Activated T-helper 1 cell treated with anti-CD3 and anti-CD28 coated beads, Interleukin-12 subunit alpha, Interleukin-12 subunit beta, Interleukin-2, Interleukin-4 antibody, amounts not matched to agents 30 ng/mL and 10 ng/mL and 1 ng/mL, durations not matched to agents 14 hours and 24 hours and 36 hours (primary cell): ENCODE measurements at places on chromosomes 7 and 10. TPM values are rescaled to one million over a fixed set of nuclear protein-coding genes. Genes with fewer than 3 reads are reported as not detected.

The SBDS gene
- total RNA-seq = 68.5 and 69.3 TPM in 2 replicates

DNA sequence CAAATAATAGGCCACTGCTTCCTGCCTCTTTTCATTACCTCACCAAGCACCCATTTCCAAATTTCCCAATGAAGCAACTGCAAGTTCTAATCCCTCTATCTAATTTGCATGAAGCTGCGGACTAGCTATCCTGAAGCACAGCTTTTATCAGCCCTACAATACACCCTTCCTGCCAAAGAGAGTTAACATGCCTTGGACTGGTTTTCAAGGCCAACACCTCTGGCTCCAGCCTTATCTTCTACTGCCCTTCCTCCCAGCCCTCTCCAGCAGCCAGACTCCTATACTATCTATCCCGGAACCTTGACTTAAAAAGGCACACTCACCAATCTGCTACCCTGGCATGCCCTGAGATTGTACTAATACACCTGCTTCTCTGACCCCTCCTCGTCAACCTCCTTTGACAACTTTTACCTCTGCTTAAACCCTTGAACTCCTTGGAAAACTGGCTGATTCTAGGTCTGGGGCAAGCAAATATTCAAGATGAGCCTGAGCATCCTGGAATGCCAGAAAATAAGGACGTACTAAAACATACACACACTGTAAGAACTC, 73.4 kb downstream of the SGMS1 start:
- H3K4me1 ChIP-seq = peaks cover 15% of the 10 kb centered on the region
- no peaks in the 10 kb centered on the region for H3K27me3 ChIP-seq
- H3K4me3 ChIP-seq = no peak overlapping the region
- no peak for DNase-seq

- H3K4me3 ChIP-seq = no peak overlapping the region
- H3K27ac ChIP-seq = no peak overlapping the region
- no peaks in the 10 kb centered on the region for H3K36me3 ChIP-seq
- no peaks in the 10 kb centered on the region for H3K4me1 ChIP-seq
Observed at GRCh38 chr10:29255104-29255503, 33.8 kb upstream of the LYZL1 start.

DNA sequence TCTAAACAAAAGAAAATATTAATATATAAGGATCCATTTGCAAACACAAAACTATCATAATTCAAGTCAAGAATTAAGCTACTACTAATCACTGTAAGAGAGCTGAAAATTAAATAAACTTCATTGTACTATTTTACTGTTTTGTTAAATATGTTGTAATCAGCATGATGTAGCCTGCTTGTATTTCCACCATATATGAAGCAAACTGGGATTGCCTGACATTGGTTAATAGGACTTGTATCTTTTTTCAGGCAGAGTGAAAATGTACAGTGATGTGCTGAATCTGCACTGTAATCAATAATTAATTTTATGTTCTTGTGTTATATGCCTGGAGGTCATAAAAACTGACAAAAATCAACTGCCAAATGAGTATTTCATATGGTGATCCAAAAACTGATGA, 25.4 kb downstream of the TRDMT1 start:
- H3K4me3 ChIP-seq = no peak overlapping the region
- peaks cover 2% of the 10 kb centered on the region for H3K36me3 ChIP-seq
- DNase-seq = no peak
- no peak overlapping the region for H3K27ac ChIP-seq
- H3K4me1 ChIP-seq = peaks cover 7% of the 10 kb centered on the region

The CLDN4 gene
- not detected in 2 replicates for total RNA-seq

The GTPBP10 gene
- total RNA-seq = 32.6 and 36.2 TPM in 2 replicates

The ST7 gene
- 4.5 and 5.8 TPM in 2 replicates for total RNA-seq

DNA sequence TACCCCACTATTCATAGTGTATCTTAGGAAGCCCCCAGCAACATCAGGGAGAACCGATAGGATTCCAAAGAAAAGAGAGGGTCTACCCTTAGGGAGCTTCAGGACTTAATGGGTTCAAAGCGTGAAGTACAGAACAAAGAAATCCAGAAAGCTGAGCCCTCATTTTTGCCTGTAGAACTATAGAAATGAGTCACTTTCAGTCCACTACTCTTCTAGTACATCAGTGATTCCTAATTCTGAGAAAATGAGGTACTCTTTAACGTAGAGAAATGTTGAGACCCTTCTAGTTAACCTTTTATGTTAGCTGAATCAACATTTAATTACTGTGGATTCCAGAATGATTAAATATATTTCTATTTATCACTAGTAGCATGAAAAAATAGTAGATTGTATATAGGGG, 1.8 kb downstream of the TDRD1 start:
- no peak for DNase-seq
- no peak overlapping the region for H3K4me3 ChIP-seq
- no peak overlapping the region for H3K27ac ChIP-seq
- no peaks in the 10 kb centered on the region for H3K4me1 ChIP-seq
- peaks cover 14% of the 10 kb centered on the region for H3K27me3 ChIP-seq

The C1QL3 gene
- total RNA-seq = 0.10 TPM in 1 of 2 replicates, not detected in the other

- H3K27me3 ChIP-seq = peaks cover 9% of the 10 kb centered on the region
- DNase-seq = no peak
- H3K4me1 ChIP-seq = no peaks in the 10 kb centered on the region
- no peak overlapping the region for H3K4me3 ChIP-seq
- H3K27ac ChIP-seq = no peak overlapping the region
- no peaks in the 10 kb centered on the region for H3K36me3 ChIP-seq
Observed at GRCh38 chr7:94400643-94401427, 6.1 kb downstream of the COL1A2 start.

DNA sequence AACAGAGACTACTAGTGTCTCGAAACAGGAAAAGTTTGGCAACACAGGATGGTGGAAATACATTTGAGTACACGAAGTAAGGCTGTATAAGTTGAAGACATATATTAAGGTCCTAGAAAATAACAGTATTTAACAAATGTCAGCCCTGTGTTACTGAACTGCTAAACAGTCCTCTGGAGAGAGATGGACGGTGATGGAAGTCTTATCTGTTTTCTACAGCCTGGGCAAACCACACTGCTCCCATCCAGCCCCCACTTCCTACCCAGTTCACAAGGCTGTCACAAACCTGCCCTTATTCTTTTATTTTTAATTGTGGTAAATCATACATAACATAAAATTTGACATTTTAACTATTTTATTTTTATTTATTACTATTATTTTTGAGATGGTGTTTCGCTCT, 179.1 kb downstream of the DNAJC1 start:
- DNase-seq = no peak
- H3K27ac ChIP-seq = no peak overlapping the region
- no peaks in the 10 kb centered on the region for H3K36me3 ChIP-seq

- no peak overlapping the region for H3K27ac ChIP-seq
- no peaks in the 10 kb centered on the region for H3K27me3 ChIP-seq
- peaks cover 2% of the 10 kb centered on the region for H3K36me3 ChIP-seq
- DNase-seq = no peak
- peaks cover 10% of the 10 kb centered on the region for H3K4me1 ChIP-seq
Observed at GRCh38 chr7:7751243-7752092, 33.1 kb upstream of the RPA3 start.

GRCh38 chr10:3935141-3935540, 150.1 kb upstream of the KLF6 start:
- peak overlapping the region; percentile 56 for H3K4me3 ChIP-seq
- H3K27me3 ChIP-seq = peaks cover 3% of the 10 kb centered on the region
- H3K36me3 ChIP-seq = peaks cover 9% of the 10 kb centered on the region
- H3K27ac ChIP-seq = peak overlapping the region; percentile 86
- DNase-seq = peak; percentile 75
- H3K4me1 ChIP-seq = peaks cover 67% of the 10 kb centered on the region

The GIMAP7 gene
- total RNA-seq = 46.9 and 55.1 TPM in 2 replicates

The HDAC9 gene
- total RNA-seq = 0.86 and 2.0 TPM in 2 replicates

The PRSS2 gene
- not detected in 2 replicates for total RNA-seq

DNA sequence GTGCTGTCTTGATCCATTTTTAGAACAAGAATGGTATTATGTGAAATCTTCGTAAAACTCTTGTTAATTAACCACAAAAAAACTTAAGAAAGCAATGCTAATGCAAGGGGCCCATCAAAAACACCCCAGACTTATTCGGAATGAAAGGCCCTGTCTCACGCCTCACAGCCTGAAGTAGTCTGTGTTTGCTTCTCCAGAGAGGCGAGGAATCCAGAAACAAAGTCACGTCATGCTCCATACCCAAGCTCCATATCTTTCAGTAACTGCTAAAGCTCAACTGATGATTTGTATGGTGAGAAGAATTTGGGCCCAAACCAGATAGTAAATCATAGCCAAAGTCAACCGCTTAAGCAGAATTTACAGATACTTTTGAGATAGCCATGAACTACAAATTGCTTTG, 155.4 kb downstream of the ATE1 start:
- H3K4me1 ChIP-seq = no peaks in the 10 kb centered on the region
- peaks cover 1% of the 10 kb centered on the region for H3K36me3 ChIP-seq
- H3K27me3 ChIP-seq = no peaks in the 10 kb centered on the region
- H3K27ac ChIP-seq = no peak overlapping the region
- no peak overlapping the region for H3K4me3 ChIP-seq

The SFRP5 gene
- total RNA-seq = not detected in 2 replicates

The ELN gene
- total RNA-seq = not detected in 2 replicates

DNA sequence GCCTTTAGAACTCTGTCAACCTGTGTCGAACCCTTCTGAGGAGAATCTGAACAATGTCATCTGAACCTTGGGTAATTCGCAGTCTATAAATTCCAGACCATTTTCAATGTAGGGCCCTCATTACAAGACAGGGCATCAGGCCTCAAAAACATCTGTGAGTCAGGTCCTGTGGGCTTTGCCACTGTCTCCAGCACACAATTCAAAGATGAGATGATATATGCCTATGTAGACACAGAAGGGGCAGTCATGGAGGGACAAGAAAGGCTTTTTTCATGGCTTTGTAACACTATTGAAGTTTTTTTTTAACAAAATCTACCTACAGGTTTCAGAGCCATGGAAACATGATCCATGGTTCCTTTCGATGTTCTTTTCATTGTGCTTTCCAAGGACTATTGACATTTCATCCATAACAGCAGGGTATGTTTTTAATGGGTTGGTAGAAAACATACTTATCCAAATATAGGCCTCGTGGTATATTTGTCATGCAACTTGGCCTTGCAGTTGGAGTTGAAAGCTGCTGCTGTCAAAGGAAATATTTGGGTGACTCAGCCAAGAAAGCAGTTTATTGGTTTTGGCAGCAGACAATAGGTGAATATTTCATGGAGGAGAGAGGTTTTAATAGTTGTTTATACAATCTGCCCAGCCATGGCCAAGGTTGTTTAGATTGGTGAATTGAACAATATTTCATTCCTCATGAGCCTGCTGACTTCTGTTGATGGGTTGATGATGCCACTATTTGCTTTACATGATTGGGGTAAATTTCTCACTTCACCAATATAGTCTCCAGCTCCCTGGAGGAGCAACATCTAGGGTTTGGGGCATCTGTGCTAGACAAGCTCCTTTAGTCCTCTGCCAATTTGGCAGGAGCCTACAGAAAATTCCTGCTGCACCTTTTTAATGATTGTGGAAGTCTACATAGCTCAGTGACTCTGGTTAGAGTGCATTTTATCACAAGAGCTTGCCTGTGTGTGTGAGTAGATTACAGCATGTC, 158.4 kb upstream of the TMEM72 start:
- H3K4me3 ChIP-seq = no peak overlapping the region
- H3K36me3 ChIP-seq = no peaks in the 10 kb centered on the region
- no peak for DNase-seq
- no peaks in the 10 kb centered on the region for H3K27me3 ChIP-seq
- H3K4me1 ChIP-seq = no peaks in the 10 kb centered on the region
- H3K27ac ChIP-seq = no peak overlapping the region

The ZPBP gene
- total RNA-seq = not detected in 2 replicates

DNA sequence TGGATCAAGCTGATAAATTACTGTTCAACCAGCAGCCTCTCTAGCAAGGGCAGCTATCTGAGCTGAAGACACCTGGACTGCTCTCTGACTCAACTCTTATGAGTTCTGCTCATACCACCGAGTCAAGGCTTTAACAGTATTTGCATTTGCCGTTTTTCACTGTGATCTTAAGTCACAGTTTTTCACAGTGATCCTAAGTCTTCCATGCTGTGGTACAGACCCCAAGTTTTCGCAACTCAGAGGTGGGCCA, 31.3 kb downstream of the PIP4K2A start:
- H3K4me3 ChIP-seq = peak overlapping the region; percentile 76
- no peaks in the 10 kb centered on the region for H3K27me3 ChIP-seq
- peak overlapping the region; percentile 99 for H3K27ac ChIP-seq
- H3K36me3 ChIP-seq = peaks cover 11% of the 10 kb centered on the region
- peaks cover 87% of the 10 kb centered on the region for H3K4me1 ChIP-seq

DNA sequence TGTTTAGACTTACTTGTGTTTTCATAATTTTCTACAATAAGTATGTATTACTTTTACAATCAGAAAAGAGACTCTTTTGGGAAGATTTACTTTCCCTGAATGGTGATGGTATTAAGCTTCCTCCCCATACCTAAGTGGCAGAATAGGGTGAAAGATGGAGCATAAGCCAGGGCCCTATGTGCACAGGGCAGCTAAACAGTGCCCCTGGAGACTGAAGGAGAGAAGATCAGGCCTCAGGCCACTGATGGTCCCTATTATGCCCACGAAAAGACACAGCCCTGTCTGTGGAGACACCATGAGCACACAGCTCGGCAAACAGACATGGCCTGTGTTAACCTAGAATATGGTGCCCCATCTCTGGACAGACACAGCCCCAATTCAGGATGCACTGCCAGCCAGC, 139.4 kb downstream of the OAT start:
- peaks cover 6% of the 10 kb centered on the region for H3K27me3 ChIP-seq
- H3K4me3 ChIP-seq = no peak overlapping the region
- H3K36me3 ChIP-seq = no peaks in the 10 kb centered on the region

GRCh38 chr7:158867214-158867984, 11.0 kb downstream of the DYNC2I1 start:
- peaks cover 44% of the 10 kb centered on the region for H3K4me1 ChIP-seq
- H3K27ac ChIP-seq = peak overlapping the region; percentile 23
- DNase-seq = no peak
- H3K27me3 ChIP-seq = no peaks in the 10 kb centered on the region
- peaks cover 15% of the 10 kb centered on the region for H3K36me3 ChIP-seq

GRCh38 chr7:19215412-19215811, 70.2 kb upstream of the FERD3L start:
- no peak overlapping the region for H3K4me3 ChIP-seq
- no peak overlapping the region for H3K27ac ChIP-seq

DNA sequence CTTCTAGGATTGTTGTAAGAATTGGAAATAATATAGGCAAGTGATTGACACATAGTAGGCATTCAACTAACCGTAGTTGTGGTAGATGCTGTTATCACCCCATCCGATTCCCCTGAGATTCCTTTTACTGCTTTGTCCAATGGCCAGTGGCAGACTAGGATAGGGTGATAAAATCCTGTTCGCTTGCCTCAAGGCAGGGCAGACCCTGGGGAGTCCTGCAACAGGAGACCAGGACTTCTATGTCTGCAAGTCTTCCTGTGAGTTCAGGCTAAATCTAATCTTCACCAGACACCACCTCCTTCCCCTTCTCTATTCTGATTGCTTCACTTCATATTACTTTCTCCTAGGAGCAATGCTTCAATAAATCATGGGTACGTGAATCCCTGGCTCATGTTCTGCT, 42.8 kb upstream of the CREB5 start:
- no peak for DNase-seq
- no peak overlapping the region for H3K4me3 ChIP-seq
- no peaks in the 10 kb centered on the region for H3K36me3 ChIP-seq
- peaks cover 3% of the 10 kb centered on the region for H3K27me3 ChIP-seq
- no peaks in the 10 kb centered on the region for H3K4me1 ChIP-seq

The ACTL6B gene
- total RNA-seq = not detected in 2 replicates
